ENCODE measurements at places on chromosomes 7 and 10. TPM values are rescaled to one million over a fixed set of nuclear protein-coding genes. Genes with fewer than 3 reads are reported as not detected.

DNA sequence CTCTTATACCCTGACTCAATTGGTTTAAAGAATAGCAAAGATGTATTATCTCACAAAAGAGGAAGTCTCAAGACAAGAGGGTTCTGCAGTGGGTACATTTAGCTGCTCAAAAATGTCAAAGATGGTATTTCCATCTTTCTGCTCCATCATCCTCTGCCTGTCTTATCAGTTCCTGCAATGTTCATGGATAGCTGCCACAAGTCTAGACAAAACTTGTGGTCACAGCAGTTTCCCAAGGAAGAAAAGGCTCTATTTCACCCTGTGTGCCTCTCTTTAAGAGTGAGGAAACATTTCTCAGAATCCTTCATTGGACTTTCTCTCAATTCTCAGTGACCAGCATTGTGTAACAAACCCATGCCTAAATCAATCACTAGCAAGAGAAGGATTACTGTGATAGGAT is 634.2 kb upstream of the AUTS2 start:
- DNase-seq: no peak
- no peaks in the 10 kb centered on the region for H3K36me3 ChIP-seq

- no peak overlapping the region for H3K27ac ChIP-seq
- no peak for DNase-seq
- no peaks in the 10 kb centered on the region for H3K36me3 ChIP-seq
- no peaks in the 10 kb centered on the region for H3K4me1 ChIP-seq
- no peaks in the 10 kb centered on the region for H3K27me3 ChIP-seq
Observed at GRCh38 chr10:47366181-47366631, 17.9 kb downstream of the ZNF488 start.

GRCh38 chr10:31187182-31187581 is 131.8 kb upstream of the ZEB1 start:
- H3K27me3 ChIP-seq: no peaks in the 10 kb centered on the region
- no peak for DNase-seq
- no peak overlapping the region for H3K27ac ChIP-seq
- H3K4me1 ChIP-seq: no peaks in the 10 kb centered on the region

GRCh38 chr7:106203473-106203872 is 81.3 kb downstream of the NAMPT start:
- H3K36me3 ChIP-seq: no peaks in the 10 kb centered on the region
- no peak for DNase-seq
- no peak overlapping the region for H3K27ac ChIP-seq
- no peaks in the 10 kb centered on the region for H3K4me1 ChIP-seq
- H3K4me3 ChIP-seq: no peak overlapping the region

GRCh38 chr7:5690931-5691473 is 90.5 kb downstream of the RNF216 start:
- no peaks in the 10 kb centered on the region for H3K27me3 ChIP-seq
- no peaks in the 10 kb centered on the region for H3K36me3 ChIP-seq
- H3K4me1 ChIP-seq: peaks cover 78% of the 10 kb centered on the region
- H3K27ac ChIP-seq: no peak overlapping the region

DNA sequence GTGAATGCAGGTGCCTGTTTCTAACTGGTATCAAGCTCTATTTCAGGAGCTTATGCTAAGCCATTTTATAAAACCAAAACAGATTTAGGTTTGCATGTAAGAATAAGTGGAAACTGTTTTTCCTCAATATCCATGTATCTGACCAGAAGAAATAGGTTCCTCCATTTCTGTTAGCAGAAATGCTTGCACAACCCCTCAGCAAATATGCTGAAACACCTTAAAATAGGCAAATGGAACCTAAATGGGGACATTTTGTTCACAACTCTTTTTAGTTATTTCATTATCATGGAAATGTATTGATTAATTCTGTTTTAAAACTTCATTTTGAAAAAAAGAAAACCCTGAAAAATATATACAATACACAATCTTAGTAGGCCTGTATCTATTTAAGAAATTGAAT is 8.9 kb upstream of the EEPD1 start:
- no peaks in the 10 kb centered on the region for H3K4me1 ChIP-seq
- DNase-seq: no peak
- no peak overlapping the region for H3K27ac ChIP-seq
- H3K4me3 ChIP-seq: no peak overlapping the region
- no peaks in the 10 kb centered on the region for H3K27me3 ChIP-seq

GRCh38 chr7:46695051-46695708 is 774.1 kb upstream of the IGFBP3 start:
- H3K27me3 ChIP-seq: no peaks in the 10 kb centered on the region
- H3K27ac ChIP-seq: no peak overlapping the region
- no peaks in the 10 kb centered on the region for H3K36me3 ChIP-seq
- no peaks in the 10 kb centered on the region for H3K4me1 ChIP-seq

- peak; percentile 60 for DNase-seq
- no peaks in the 10 kb centered on the region for H3K27me3 ChIP-seq
- no peak overlapping the region for H3K27ac ChIP-seq
- H3K36me3 ChIP-seq: no peaks in the 10 kb centered on the region
- H3K4me3 ChIP-seq: no peak overlapping the region
- peaks cover 15% of the 10 kb centered on the region for H3K4me1 ChIP-seq
Observed at GRCh38 chr7:25894002-25894901, 257.7 kb upstream of the NFE2L3 start.

- H3K27me3 ChIP-seq: no peaks in the 10 kb centered on the region
- no peak overlapping the region for H3K27ac ChIP-seq
- no peaks in the 10 kb centered on the region for H3K4me1 ChIP-seq
- DNase-seq: no peak
- no peak overlapping the region for H3K4me3 ChIP-seq
- no peaks in the 10 kb centered on the region for H3K36me3 ChIP-seq
Observed at GRCh38 chr7:80679921-80680907, 41.8 kb downstream of the CD36 start.

GRCh38 chr10:132544744-132545658 is 7.4 kb downstream of the INPP5A start:
- H3K4me1 ChIP-seq: peaks cover 48% of the 10 kb centered on the region
- no peaks in the 10 kb centered on the region for H3K27me3 ChIP-seq
- peak; percentile 37 for DNase-seq
- no peak overlapping the region for H3K27ac ChIP-seq
- H3K36me3 ChIP-seq: no peaks in the 10 kb centered on the region

GRCh38 chr10:106830471-106830870 is 334.0 kb downstream of the SORCS1 start:
- no peaks in the 10 kb centered on the region for H3K4me1 ChIP-seq
- no peaks in the 10 kb centered on the region for H3K36me3 ChIP-seq
- no peak for DNase-seq
- no peak overlapping the region for H3K4me3 ChIP-seq
- H3K27me3 ChIP-seq: no peaks in the 10 kb centered on the region

- H3K27me3 ChIP-seq: no peaks in the 10 kb centered on the region
- no peaks in the 10 kb centered on the region for H3K4me1 ChIP-seq
- H3K4me3 ChIP-seq: no peak overlapping the region
- H3K27ac ChIP-seq: no peak overlapping the region
Observed at GRCh38 chr7:156162451-156162850, 350.2 kb upstream of the SHH start.

- no peak overlapping the region for H3K4me3 ChIP-seq
- no peaks in the 10 kb centered on the region for H3K36me3 ChIP-seq
- H3K4me1 ChIP-seq: peaks cover 11% of the 10 kb centered on the region
- H3K27ac ChIP-seq: no peak overlapping the region
- no peaks in the 10 kb centered on the region for H3K27me3 ChIP-seq
Observed at GRCh38 chr10:119461923-119462322, 80.6 kb downstream of the RGS10 start.

DNA sequence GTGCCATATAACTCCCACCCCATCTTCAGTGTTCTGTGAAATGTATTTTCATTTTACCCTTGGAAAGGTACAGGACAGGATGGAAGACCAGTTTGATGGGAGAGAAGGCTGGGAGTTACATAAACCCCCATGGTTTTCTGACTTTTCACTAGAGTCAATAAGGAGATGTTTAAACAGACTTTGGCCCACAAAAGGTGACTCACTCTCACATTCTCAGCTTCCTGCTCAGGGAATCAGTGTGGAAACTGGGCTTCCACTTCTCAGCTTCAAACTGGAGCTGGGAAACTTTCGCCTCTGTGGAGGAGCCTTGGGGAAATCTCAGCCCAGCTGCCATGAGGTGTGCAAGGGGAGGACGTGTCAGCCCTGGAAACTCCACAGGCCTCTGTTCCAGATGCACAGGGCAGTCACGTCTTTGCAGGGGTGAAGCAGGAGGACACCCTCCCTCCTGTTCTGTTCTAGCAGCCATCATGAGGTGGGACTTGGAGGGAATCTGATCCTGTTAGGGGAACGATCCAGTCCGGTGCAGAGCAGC is 560.5 kb upstream of the GALNT17 start:
- H3K36me3 ChIP-seq: no peaks in the 10 kb centered on the region
- no peak overlapping the region for H3K27ac ChIP-seq
- no peak overlapping the region for H3K4me3 ChIP-seq
- H3K4me1 ChIP-seq: no peaks in the 10 kb centered on the region
- DNase-seq: no peak
- H3K27me3 ChIP-seq: no peaks in the 10 kb centered on the region

GRCh38 chr7:105350906-105351305 is 37.8 kb downstream of the SRPK2 start:
- no peaks in the 10 kb centered on the region for H3K36me3 ChIP-seq
- no peak overlapping the region for H3K4me3 ChIP-seq
- no peak for DNase-seq
- no peaks in the 10 kb centered on the region for H3K27me3 ChIP-seq
- peaks cover 83% of the 10 kb centered on the region for H3K4me1 ChIP-seq

DNA sequence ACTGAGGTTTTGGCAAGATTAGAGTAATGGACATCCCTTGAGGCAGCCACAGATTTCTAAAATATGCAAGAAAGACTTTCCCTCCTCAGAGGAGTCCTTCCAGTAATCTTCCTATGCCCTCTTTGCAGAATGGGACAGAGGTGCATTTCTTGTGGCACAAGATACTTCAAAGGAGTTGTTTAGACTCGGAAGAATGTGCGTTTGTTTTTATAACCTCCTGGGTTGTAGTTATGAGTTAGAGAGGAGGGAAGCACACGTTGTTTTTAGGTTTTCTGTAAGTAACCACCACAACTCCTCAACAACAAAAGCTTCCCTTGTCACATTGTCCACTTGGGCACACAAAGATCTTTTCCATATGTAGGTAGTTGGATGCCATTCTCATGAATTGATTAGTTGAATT is 78.1 kb upstream of the GLI3 start:
- no peaks in the 10 kb centered on the region for H3K36me3 ChIP-seq
- no peak overlapping the region for H3K4me3 ChIP-seq
- DNase-seq: no peak
- H3K27me3 ChIP-seq: no peaks in the 10 kb centered on the region

GRCh38 chr10:16381083-16381482 is 55.7 kb upstream of the PTER start:
- no peak overlapping the region for H3K4me3 ChIP-seq
- H3K4me1 ChIP-seq: no peaks in the 10 kb centered on the region
- no peak overlapping the region for H3K27ac ChIP-seq

GRCh38 chr7:94418851-94419250 is 24.2 kb downstream of the COL1A2 start:
- no peak overlapping the region for H3K27ac ChIP-seq
- no peak overlapping the region for H3K4me3 ChIP-seq
- no peaks in the 10 kb centered on the region for H3K36me3 ChIP-seq
- no peaks in the 10 kb centered on the region for H3K4me1 ChIP-seq
- DNase-seq: no peak

DNA sequence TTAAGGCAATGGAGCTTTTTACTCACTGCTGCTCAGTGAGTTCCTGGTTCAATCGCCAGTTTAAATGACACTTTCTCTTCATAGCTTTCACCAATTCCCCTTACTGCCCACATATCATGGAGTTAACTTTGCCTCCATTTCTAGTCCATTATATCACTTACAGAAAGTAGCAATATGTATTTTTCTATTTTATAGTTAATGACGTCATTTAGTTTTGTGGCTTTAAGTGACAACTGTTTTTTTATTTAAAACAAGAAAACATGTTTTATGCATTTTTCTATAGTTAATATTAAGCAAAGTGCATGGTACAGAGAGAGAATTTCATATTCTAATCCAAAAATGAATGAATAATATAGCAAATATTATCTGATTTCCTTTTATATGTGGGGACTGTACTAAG is 363.3 kb downstream of the CDC14C start:
- H3K27me3 ChIP-seq: no peaks in the 10 kb centered on the region
- H3K4me1 ChIP-seq: no peaks in the 10 kb centered on the region
- no peak for DNase-seq
- no peaks in the 10 kb centered on the region for H3K36me3 ChIP-seq
- no peak overlapping the region for H3K4me3 ChIP-seq
- H3K27ac ChIP-seq: no peak overlapping the region

GRCh38 chr10:104928734-104929133 is 287.6 kb downstream of the SORCS3 start:
- DNase-seq: no peak
- no peaks in the 10 kb centered on the region for H3K36me3 ChIP-seq
- no peak overlapping the region for H3K4me3 ChIP-seq
- H3K4me1 ChIP-seq: peaks cover 17% of the 10 kb centered on the region
- H3K27me3 ChIP-seq: no peaks in the 10 kb centered on the region

GRCh38 chr7:76003351-76003750 is 9.0 kb upstream of the TMEM120A start:
- no peaks in the 10 kb centered on the region for H3K27me3 ChIP-seq
- no peak overlapping the region for H3K4me3 ChIP-seq
- H3K27ac ChIP-seq: no peak overlapping the region
- no peak for DNase-seq
- H3K4me1 ChIP-seq: peaks cover 3% of the 10 kb centered on the region
- H3K36me3 ChIP-seq: no peaks in the 10 kb centered on the region

The LBX1 gene
- total RNA-seq: not detected

The PAPOLB gene
- total RNA-seq: not detected

The RPP30 gene
- total RNA-seq: 130 TPM

The CRHR2 gene
- not detected for total RNA-seq

The ZNF775 gene
- 6.0 TPM for total RNA-seq

The CARD11 gene
- 68.4 TPM for total RNA-seq

The NCAPG2 gene
- 71.4 TPM for total RNA-seq

The PHKG1 gene
- 1.2 TPM for total RNA-seq
